Activated naive CD4-positive, alpha-beta T cell treated with anti-CD3 and anti-CD28 coated beads for 36 hours (primary cell): ENCODE measurements at places on chromosomes 12 and 14. TPM values are rescaled to one million over a fixed set of nuclear protein-coding genes. Genes with fewer than 3 reads are reported as not detected.

- H3K36me3 ChIP-seq = no peaks in the 10 kb centered on the region
- H3K4me1 ChIP-seq = no peaks in the 10 kb centered on the region
- DNase-seq = no peak
- H3K4me3 ChIP-seq = no peak overlapping the region
- H3K27ac ChIP-seq = no peak overlapping the region
These were observed 20.0 kb upstream of the IFNG-AS1 start for GRCh38 chr12:67969134-67969802.

GRCh38 chr12:4320497-4320852 lies 538 bp upstream of the TIGAR start:
- H3K4me1 ChIP-seq = peaks cover 31% of the 10 kb centered on the region
- H3K4me3 ChIP-seq = peak overlapping the region; percentile 83
- peak; percentile 24 for DNase-seq

GRCh38 chr12:10590966-10591365 lies 22.4 kb downstream of the MAGOHB start:
- no peaks in the 10 kb centered on the region for H3K27me3 ChIP-seq
- H3K4me3 ChIP-seq = no peak overlapping the region
- H3K4me1 ChIP-seq = no peaks in the 10 kb centered on the region
- no peak overlapping the region for H3K27ac ChIP-seq

- H3K4me3 ChIP-seq = peak within 1 kb of the TSS; percentile 93
- no peaks in the 10 kb centered on the region for H3K36me3 ChIP-seq
- peak within 1 kb of the TSS; percentile 84 for H3K27ac ChIP-seq
- DNase-seq = peak; percentile 91
These were observed at the start of gene HCFC2 for GRCh38 chr12:104064031-104064841. Gene HCFC2, plus strand, starts transcription at chr12:104064531. Its CDS starts 30 bp downstream, at chr12:104064561.

- H3K4me1 ChIP-seq = no peaks in the 10 kb centered on the region
- H3K36me3 ChIP-seq = peaks cover 58% of the 10 kb centered on the region
- H3K4me3 ChIP-seq = no peak overlapping the region
- no peaks in the 10 kb centered on the region for H3K27me3 ChIP-seq
These were observed 15.3 kb downstream of the P2RX2 start for GRCh38 chr12:132633901-132634300.

- H3K4me3 ChIP-seq = no peak overlapping the region
- H3K27me3 ChIP-seq = peaks cover 1% of the 10 kb centered on the region
- no peak for DNase-seq
- H3K36me3 ChIP-seq = no peaks in the 10 kb centered on the region
- no peaks in the 10 kb centered on the region for H3K4me1 ChIP-seq
These were observed 8.0 kb downstream of the CHGA start for GRCh38 chr14:92930737-92931602.

- no peaks in the 10 kb centered on the region for H3K27me3 ChIP-seq
- no peak overlapping the region for H3K4me3 ChIP-seq
- no peak for DNase-seq
- no peak overlapping the region for H3K27ac ChIP-seq
These were observed 267.9 kb downstream of the TMTC2 start for GRCh38 chr12:82954572-82954971.

DNA sequence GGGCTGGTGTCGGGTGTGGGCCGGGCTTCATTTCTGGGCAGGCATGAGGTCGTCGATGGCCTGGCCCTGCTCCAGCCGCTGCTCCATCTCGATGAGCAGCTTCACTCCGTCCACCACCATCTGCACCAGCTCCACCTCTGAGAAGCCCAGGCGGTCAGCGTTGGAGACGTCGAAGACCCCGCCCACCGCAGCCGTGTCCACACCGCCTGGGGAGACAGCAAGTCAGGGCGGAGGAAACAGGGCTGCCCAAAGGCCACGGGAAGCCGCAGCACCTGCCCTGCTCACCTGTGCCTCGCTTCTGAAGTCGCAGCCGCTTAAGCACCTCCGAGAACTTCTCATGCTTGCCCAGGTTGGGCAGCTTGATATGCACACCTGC lies 2.8 kb downstream of the CKB start:
- no peaks in the 10 kb centered on the region for H3K36me3 ChIP-seq
- peaks cover 4% of the 10 kb centered on the region for H3K4me1 ChIP-seq
- H3K27me3 ChIP-seq = peaks cover 8% of the 10 kb centered on the region
- no peak for DNase-seq
- H3K27ac ChIP-seq = no peak overlapping the region

SLC25A3 gene
- total RNA-seq = 732 TPM

DNA sequence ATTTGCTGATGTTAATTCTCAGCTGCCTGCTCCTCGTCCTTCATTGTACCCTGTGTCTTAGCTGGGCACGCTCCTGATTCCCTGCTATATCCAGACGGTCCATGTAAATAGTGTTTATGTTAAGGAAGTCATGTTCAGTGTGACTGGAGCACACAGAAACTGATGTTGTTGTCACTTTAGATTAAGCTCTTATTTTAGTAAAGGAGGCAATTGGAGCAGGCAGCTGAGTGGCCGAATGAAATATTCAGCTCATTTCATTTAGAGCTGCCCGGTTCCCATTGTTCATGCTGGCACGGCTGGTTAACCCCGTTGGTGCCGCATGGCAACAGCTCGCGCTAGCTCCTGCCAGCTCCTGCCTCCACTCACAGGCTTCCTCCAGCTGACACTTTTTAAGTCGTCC lies 446.8 kb upstream of the SOX5 start:
- H3K36me3 ChIP-seq = no peaks in the 10 kb centered on the region
- H3K4me3 ChIP-seq = no peak overlapping the region
- no peaks in the 10 kb centered on the region for H3K27me3 ChIP-seq
- no peaks in the 10 kb centered on the region for H3K4me1 ChIP-seq
- no peak overlapping the region for H3K27ac ChIP-seq
- no peak for DNase-seq

SLCO1B1 gene
- total RNA-seq = not detected

GRCh38 chr12:38903596-38903995 lies 1.8 kb downstream of the CPNE8 start:
- peaks cover 2% of the 10 kb centered on the region for H3K36me3 ChIP-seq
- DNase-seq = no peak
- peaks cover 22% of the 10 kb centered on the region for H3K4me1 ChIP-seq
- peaks cover 24% of the 10 kb centered on the region for H3K27me3 ChIP-seq
- H3K27ac ChIP-seq = no peak overlapping the region

GRCh38 chr14:20436363-20436755 lies 393 bp upstream of the KLHL33 start:
- H3K4me3 ChIP-seq = no peak overlapping the region
- H3K4me1 ChIP-seq = peaks cover 11% of the 10 kb centered on the region
- DNase-seq = no peak
- H3K36me3 ChIP-seq = no peaks in the 10 kb centered on the region
- H3K27me3 ChIP-seq = no peaks in the 10 kb centered on the region

TC2N gene
- total RNA-seq = 66.2 TPM

DNA sequence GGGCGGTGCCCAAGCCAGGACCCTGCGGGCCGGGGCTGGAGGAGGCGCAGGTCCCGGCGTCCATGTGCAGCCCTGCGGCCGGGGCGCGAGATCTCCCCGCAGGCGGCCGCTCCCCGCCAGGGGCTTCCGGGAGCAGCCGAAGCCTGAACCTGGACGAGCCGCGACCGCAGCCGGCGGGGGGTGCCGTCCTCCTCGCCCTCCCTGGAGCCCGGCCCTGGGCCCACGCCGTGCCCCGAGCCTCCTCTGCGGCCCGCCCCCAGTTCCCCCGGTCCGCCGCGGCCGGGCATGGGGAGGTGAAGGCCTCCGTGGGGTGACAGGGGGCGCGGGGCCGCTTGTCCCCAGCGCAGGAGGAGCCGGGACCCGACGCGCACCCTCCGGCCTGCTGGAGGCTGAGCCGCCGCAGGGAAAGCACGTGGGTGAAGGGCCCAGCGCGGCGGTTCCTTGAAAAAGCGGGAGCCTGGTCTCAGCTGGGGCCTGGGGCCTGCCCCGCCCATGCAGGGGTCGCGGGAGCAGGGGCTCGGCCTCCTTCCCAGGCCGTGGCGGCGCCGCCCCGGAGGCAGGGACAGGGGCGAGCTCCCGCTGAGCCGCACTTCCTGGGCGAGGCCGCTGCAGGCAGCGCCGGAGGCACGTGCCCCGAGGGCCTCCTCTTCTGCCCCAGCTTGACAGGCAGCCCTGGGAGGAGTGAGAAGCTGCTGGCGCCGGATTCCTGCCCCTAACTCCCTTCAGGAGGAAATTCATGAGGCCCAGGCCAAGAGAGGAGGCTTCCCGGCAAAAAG lies 55.6 kb upstream of the PPP2R5C start:
- H3K4me1 ChIP-seq = peaks cover 27% of the 10 kb centered on the region
- H3K27me3 ChIP-seq = no peaks in the 10 kb centered on the region

DNA sequence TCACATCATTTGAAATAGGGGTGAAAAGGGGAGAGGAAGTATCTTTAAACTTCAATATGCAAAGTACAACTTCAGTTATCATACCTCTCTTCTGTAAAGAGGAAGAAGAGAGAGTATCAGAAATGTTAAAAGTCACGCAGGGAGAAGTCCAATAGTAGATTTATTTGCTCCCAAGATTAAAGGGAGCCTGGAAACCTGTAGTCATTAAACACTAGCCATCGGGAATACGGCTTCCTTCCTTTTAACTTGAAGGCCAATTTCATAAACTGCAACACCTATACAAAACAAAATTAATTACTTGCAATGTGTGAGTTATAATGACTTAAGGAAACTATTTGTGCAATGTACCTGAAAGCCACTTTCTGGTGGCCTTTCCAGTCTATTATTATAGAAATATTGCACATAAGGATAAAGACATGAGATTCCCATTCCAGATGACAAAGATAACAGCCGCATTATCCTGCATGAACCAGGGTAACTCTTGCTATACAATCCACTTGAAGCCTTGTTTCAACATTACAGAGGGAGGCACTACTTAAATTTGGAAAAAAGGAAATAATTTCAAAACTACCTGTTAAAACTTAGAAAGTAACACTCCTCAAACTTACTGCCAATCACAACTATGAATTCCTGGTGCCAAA lies 4.6 kb downstream of the BTG1 start:
- peak overlapping the region; percentile 100 for H3K4me3 ChIP-seq
- DNase-seq = no peak
- peak overlapping the region; percentile 99 for H3K27ac ChIP-seq
- H3K36me3 ChIP-seq = peaks cover 86% of the 10 kb centered on the region
- H3K4me1 ChIP-seq = peaks cover 26% of the 10 kb centered on the region
- no peaks in the 10 kb centered on the region for H3K27me3 ChIP-seq

GRCh38 chr14:89621791-89622638 lies 205.0 kb upstream of the FOXN3 start:
- no peak for DNase-seq
- peak overlapping the region; percentile 98 for H3K27ac ChIP-seq
- H3K4me1 ChIP-seq = peaks cover 56% of the 10 kb centered on the region
- no peaks in the 10 kb centered on the region for H3K36me3 ChIP-seq
- H3K27me3 ChIP-seq = no peaks in the 10 kb centered on the region
- no peak overlapping the region for H3K4me3 ChIP-seq

DNA sequence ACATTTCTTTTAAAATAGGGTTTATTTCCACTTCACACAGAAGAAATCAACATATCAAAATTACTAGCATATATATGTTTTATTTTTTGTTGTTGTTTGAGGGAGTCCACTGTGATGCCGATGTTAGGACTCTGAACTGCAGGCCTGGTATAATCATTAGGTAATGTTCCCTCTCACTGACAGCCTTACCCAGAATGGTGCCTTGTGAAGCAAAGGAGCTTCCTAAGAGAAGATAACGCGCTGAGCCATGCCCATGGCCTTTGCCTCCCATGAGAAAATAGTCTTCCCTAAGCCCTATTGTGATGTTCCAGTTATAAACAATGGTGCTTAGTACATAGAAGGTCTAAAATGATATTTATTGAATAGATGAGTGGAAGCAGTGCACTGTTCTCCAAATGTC lies 12.0 kb downstream of the GNG2 start:
- DNase-seq = no peak
- H3K27ac ChIP-seq = peak overlapping the region; percentile 84
- peaks cover 19% of the 10 kb centered on the region for H3K36me3 ChIP-seq
- H3K4me1 ChIP-seq = peaks cover 58% of the 10 kb centered on the region
- H3K27me3 ChIP-seq = no peaks in the 10 kb centered on the region
- H3K4me3 ChIP-seq = no peak overlapping the region

DNA sequence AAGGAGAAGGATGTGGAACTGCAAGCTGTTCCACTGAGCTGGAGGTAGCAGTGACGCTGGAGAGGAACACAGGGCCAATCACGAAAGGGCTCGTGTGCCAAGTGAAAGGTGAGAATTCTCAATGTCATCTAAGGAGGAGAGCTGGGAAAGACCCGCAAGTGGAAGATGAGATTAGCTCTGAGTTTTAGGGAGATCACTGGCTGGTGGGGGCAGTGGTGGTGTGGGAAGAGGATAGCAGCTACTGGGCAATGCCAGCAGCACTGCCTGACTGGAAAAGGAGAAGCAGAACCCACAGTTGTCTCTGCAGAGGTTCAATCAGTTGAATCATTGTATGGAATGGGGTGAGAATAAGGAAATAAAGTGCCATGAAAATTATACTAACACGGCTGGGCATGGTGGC lies 27.8 kb downstream of the SLC25A47 start:
- no peak overlapping the region for H3K4me3 ChIP-seq
- no peak overlapping the region for H3K27ac ChIP-seq
- DNase-seq = no peak
- peaks cover 3% of the 10 kb centered on the region for H3K4me1 ChIP-seq

- DNase-seq = peak; percentile 85
- H3K27ac ChIP-seq = peak overlapping the region; percentile 96
- H3K4me1 ChIP-seq = peaks cover 60% of the 10 kb centered on the region
These were observed 4.7 kb downstream of the NAB2 start for GRCh38 chr12:57093415-57094207.

AVPR1A gene
- not detected for total RNA-seq

DNA sequence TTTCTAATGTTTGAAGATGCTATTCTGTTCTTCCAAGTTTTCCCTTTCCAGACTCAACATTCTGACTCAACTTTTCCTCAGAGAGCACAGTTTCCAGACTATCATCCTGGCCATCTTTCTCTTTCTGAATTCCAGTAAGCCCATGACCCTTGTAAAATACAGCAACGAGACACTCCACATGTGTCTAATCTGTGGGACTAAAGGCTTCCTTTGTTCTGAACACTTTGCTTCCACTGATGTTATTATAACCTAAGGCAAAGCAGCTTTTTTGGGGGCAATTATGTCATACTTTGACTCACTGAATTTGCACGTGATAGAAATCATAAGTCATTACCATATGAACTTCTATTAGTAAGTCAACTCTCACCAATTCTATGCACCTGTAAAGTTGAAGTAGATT lies 6.3 kb upstream of the ART4 start:
- no peak overlapping the region for H3K27ac ChIP-seq
- H3K4me3 ChIP-seq = no peak overlapping the region
- DNase-seq = no peak

CISTR gene
- total RNA-seq = not detected

- H3K4me3 ChIP-seq = peak overlapping the region; percentile 94
These were observed 991 bp downstream of the FBXL14 start for GRCh38 chr12:1593174-1594005.

TMEM132C gene
- total RNA-seq = not detected

- H3K27ac ChIP-seq = no peak overlapping the region
- H3K4me3 ChIP-seq = no peak overlapping the region
- no peak for DNase-seq
- peaks cover 3% of the 10 kb centered on the region for H3K27me3 ChIP-seq
- H3K36me3 ChIP-seq = no peaks in the 10 kb centered on the region
- H3K4me1 ChIP-seq = no peaks in the 10 kb centered on the region
These were observed 39.5 kb upstream of the USP44 start for GRCh38 chr12:95590775-95591174.

CLEC7A gene
- total RNA-seq = not detected
